ENCODE measurements at places on chromosomes 7 and 10.

GRCh38 chr7:155665957-155666287, 21.5 kb downstream of the RBM33 start:
- peak; percentile 71 for DNase-seq

DNA sequence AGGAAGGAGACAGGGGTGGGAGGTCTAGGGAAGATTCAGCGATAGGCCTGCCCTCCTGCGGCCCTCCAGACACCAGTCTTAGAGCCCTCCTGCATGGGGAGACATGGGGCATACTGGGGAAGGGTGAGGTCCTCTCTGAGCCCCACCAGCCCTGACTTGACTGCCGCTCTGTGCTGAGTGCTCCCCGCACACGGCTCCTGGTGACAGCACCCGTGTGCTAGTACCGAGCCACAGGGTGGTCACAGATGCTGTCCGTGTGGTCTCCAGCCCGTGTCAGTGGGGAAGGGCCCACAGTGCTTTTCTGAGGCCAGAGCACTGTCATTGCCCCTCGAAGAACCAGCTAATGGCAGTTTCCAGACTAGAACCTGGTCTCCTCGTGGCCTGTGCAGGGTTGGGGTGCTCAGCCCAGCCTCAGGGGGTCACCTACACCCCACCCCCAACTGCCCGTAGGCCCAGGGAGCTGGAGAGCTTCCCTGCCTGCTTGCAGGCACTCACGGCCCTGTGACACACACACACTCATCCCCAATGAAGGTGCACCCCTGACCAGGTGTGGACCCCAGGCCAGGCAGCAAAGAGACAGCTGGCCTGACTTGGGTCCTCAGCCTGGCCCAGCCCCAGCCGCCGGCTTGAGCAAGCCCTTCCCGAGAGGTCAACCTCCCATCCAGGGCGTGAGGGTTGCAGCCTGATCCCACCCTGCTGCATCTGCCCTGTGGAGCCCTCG, 86.0 kb upstream of the RET start:
- no peak for DNase-seq

DNA sequence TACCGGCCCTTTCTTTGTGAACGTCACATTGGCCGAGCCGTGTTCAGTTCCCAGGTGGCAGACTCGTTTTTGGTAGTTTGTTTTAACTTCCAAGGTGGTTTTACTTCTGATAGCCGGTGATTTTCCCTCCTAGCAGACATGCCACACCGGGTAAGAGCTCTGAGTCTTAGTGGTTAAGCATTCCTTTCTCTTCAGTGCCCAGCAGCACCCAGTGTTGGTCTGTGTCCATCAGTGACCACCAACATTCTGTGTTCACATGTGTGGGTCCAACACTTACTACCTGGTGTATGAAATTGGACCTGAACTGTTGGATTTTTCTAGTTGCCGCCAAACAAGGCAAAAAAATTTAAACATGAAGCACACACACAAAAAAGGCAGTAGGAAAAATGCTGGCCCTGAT, 9.9 kb upstream of the CSGALNACT2 start:
- no peak for DNase-seq

- DNase-seq: no peak
Observed at GRCh38 chr7:155229548-155230168, 68.0 kb upstream of the INSIG1 start.

All from AG08395 (cell line).